BJ (cell line): ENCODE measurements at places on chromosomes 4 and X.

- DNase-seq: no peak
These were observed 223.9 kb upstream of the MAD2L1 start for GRCh38 chr4:120290553-120290952.

DNA sequence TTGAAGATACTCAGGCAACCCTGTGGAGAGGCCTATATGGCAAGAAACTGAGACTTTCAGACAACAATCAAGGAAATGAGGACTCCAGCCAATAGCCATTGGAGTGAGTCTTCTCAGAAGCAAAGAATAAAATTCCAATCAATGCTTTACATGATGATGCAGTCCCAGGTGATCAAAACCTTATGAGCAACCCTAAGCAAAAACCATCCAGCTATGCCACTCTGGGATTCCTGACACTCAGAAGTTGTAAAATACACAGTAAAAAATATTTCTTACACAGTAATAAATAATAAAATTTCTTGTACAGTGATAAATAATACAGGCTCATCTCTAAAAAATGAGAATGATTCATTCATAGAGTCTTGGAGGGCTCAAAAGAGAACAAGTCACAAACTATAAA is 150.6 kb downstream of the IL15 start:
- DNase-seq: peak; percentile 34

DNA sequence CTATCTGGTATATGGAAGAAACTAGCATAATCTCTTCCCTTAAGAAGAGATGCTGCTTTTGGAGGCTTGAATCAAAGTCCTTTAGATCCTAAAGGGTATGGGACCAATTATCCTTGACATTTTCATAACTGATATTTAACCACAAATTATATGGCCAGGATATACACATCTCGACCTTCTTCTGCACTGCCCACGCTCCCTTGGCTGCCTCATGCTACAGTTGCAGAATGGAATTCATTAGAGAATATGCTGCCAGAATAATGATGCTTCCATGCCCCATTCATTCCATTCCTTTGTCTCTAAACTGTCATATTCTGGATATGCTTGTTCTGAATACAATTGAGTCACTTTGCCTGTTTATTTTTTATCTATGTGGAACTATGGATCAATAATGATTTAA is 157.1 kb upstream of the PACRGL start:
- DNase-seq: no peak

- no peak for DNase-seq
These were observed 209.7 kb downstream of the CEP135 start for GRCh38 chr4:56158483-56158882.

GRCh38 chrX:5474282-5474681 is 754.4 kb downstream of the NLGN4X start:
- no peak for DNase-seq

- no peak for DNase-seq
These were observed at the start of gene MTMR1 for GRCh38 chrX:150692831-150693724. TSS of gene MTMR1 (plus strand) at chrX:150693396. CDS start at chrX:150693531, 135 bp downstream.

GRCh38 chrX:119145241-119145653 is 17.6 kb upstream of the KIAA1210 start:
- DNase-seq: no peak

DNA sequence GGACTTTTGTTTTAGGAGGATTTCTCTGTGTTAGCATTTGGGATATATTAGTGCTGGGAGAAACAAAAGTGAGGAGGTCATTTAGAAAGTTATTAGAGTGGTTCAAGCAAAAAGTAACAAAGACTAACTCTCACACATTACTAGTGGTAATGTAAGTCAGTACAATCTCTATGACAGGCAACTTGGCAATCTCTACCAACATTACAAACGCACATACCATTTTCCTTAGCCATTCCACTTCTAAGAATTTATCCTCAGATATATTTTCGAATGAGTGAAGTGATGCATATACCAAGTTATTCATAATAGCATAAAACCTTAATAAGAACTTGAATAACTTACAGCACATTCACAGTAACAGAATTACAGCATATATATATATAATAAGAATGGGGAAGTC is 146.2 kb downstream of the PRSS12 start:
- DNase-seq: no peak

DNA sequence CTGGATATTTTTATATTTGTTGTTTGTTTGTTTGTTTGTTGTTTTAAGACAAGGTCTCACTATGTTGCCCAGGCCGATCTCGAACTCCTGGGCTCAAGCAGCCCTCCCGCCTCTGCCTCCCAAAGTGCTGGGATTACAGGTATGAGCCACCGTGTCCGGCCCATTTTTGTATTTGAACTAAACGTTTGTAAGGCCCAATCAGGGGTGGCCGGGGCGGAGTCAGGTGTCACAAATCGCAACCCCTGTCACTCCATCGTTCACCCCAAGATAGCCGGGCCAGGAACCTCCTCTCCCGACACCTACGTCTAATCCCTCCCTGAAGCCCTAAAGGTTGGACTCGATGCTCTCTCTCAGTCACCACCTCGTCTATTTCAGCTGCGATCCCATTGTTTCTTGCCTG is 722 bp upstream of the EFHC2 start:
- DNase-seq: no peak

DNA sequence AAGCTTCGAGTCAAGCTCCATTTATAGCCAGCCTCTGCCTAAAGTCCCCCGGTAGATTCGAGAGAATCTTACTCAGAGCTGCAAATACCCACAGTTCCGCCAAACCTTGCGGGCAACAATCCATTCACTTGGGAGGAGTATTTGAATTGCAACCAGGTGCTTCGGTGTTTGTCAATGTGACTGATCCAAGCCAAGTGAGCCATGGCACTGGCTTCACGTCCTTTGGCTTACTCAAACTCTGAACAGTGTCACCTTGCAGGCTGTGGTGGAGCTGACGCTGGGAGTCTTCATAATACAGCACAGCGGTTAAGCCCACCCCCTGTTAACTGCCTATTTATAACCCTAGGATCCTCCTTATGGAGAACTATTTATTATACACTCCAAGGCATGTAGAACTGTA is 11.2 kb downstream of the CD40LG start:
- no peak for DNase-seq

GRCh38 chrX:110173192-110174175 is 144.4 kb downstream of the AMMECR1 start:
- DNase-seq: no peak

DNA sequence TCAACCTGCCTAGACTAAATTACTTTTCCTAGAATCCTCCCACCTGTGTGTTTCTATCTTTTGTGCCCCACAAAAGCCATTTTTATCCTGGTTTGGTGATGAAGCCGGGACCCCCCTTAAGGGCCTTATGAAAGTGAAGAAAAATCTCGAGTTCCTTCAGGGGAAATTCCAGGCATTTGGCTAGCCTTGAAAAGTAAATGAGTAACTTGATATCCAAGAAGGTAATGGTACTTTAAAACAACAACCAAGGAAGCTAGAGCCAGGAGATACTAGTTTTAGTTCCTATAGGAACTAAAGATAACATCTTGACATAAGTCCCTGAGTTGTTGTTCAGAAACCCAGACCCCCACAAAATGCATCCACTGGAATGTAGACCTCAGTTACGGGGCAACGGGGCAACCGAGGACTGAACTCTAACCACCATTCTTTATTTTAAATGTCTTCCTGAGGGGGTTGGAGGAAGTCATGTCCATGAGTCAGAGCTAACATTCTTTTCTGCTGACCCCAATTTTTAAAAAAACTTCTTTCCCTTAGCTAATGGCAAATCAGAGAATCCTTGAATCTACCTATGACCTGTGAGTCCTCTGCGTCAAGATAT is 73.9 kb downstream of the VCX3A start:
- no peak for DNase-seq

GRCh38 chr4:145525291-145525740 is 43.7 kb downstream of the SMAD1 start:
- no peak for DNase-seq

- DNase-seq: no peak
These were observed 9.4 kb downstream of the MGST2 start for GRCh38 chr4:139674875-139675550.

DNA sequence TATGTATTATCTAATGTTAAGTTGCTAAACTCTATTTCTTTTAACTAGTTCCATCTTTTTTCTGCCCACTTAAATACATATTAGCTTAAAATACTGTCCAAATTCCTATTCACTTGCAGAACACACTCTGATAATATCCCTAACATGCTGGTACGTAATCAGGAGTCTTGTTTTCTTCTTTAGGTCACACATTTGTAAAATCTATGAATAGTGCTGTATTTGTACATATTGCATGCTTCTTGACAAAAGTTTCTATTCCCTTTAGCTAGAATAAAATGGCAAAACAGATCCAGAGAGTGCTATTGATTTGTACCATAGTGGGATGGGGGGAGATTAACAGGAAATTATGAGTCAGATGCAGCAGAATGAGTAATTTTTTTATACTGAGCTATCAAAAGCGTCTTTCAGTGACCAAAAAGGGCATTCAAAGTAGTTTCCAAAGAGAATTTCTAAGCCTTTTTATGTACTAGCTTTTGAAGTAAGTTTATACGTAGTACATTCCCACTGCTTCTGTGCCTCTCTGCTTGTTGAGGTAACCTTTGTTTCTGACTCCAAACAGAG is 126.5 kb downstream of the PTPN13 start:
- DNase-seq: no peak

DNA sequence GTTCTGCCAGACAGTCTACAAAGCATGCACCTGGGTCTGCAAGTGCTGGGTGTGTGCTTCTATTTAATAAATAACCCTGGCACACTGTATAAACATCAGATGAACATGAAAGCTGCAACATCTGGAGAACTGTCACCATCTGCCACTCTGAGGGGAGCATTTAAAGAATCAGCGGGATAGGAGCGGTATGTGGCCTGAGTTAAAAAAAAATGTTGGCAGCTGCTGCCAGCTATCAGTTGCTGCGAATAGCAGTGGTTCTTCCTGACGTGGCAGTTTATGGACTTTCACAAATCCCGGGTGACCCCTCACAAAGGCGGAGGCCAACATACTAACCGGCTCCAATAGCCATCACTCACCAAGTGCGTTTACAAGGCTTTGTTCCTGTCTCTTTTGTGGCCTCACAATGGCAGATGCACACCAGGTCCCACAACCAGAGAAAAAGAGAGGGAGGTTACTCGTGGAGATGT is 95.1 kb downstream of the RASL11B start:
- no peak for DNase-seq

- no peak for DNase-seq
These were observed 39.7 kb upstream of the TBC1D14 start for GRCh38 chr4:6869944-6870343.

GRCh38 chr4:176838601-176839433 is 46.1 kb upstream of the VEGFC start:
- DNase-seq: peak; percentile 58

DNA sequence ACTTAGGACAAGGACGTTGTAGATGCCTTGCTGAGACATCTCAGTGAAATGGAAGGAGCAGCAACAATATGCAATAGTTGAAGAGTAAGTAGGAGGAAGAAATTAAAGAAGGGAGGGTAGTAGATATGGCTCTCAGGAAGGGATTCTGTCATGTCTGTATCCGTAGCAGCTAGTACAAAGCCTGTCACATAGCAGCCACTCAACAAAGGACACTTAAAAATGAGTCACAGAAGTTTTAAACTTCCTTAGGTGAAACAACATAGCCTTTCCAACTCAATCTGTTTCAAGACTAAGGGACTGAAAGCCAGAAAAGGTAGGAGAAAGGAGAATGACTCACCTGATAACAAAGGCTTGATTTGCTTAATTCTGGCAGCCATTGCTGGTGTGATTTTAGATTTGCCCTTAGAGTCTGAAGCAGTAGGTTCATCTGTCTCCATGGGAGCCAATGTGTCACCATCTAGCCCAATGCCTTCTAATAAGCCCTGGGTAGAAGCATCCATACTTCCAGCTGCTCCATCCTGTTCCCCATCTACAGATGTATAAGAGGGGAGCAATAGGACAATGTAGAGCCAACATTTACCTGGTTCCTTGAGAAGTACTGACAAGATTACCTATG is 86.6 kb downstream of the HUWE1 start:
- no peak for DNase-seq

DNA sequence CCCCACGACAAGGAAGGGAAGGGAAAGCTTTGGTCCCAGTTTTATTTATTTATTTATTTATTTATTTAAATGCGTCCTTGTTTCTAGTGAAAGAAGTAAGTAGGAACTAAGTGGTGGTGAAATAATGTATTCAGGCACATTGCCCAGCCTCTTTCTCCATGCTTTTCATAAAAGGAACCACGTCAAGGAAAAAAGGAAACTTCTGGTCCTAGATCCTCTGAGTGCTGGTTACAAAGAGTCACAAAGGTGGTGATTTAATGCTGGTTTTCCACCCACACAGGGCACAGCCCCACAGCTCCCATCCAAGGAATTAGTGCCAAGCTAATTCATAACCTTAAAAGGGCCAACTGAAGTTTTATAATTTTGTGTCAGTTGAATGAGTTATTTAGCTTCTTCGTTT is 206.6 kb upstream of the GYPA start:
- DNase-seq: no peak

GRCh38 chr4:30722359-30723200 is 2.4 kb downstream of the PCDH7 start:
- DNase-seq: no peak

GRCh38 chrX:7225338-7225737 is 77.4 kb upstream of the PUDP start:
- DNase-seq: no peak

GRCh38 chrX:67613366-67613765 is 69.5 kb downstream of the AR start:
- no peak for DNase-seq

DNA sequence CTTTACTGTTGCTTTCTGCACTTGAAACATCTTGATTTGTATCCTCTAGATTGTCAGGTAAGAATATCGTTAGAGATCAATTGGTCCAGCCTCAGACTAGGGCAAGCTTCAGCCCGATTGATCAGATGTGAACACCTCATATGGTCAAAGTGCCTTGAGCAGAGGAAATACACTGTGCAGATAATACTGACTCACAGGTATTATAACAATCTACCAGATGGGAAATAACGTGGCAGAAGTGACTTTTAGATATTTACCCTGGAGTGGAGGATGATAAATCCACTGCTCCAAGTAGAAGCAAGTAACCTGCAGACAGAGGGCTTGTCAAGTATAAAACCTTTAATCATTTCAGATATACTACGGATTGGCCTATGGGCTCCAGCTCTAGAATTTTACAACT is 17.9 kb downstream of the VEGFC start:
- no peak for DNase-seq

- no peak for DNase-seq
These were observed 12.6 kb downstream of the CA5B start for GRCh38 chrX:15750611-15751154.

- DNase-seq: no peak
These were observed 5.2 kb upstream of the PCDH10 start for GRCh38 chr4:133143775-133144430.

DNA sequence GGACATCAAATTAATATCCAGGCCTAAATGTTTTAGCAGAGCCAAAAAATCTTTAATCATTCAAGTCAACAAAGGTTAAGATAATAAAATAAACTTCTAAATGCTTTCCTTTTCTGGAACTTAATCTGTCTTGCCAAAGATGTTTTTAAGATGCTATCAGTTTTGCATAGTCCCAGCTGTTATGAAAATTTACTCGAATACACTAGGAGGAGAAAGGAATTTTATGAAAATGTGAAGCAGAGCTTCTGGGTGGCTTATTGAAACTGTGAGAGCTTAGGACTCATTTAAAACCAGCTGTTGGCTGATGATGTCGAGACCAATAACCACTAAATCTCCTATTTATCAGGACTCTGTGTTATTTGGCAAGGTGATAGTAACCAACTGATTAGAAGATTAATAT is 202.2 kb upstream of the ETNPPL start:
- no peak for DNase-seq

GRCh38 chrX:111811831-111812230 is 64.2 kb upstream of the TRPC5OS start:
- DNase-seq: no peak

- no peak for DNase-seq
These were observed 123.6 kb upstream of the MSX1 start for GRCh38 chr4:4735870-4736269.
